Left renal pelvis (tissue), 4 donors: ENCODE measurements at places on chromosomes 2 and 18.

GRCh38 chr2:180411661-180412060 lies 404.6 kb upstream of the CWC22 start:
- DNase-seq: no peak

DNA sequence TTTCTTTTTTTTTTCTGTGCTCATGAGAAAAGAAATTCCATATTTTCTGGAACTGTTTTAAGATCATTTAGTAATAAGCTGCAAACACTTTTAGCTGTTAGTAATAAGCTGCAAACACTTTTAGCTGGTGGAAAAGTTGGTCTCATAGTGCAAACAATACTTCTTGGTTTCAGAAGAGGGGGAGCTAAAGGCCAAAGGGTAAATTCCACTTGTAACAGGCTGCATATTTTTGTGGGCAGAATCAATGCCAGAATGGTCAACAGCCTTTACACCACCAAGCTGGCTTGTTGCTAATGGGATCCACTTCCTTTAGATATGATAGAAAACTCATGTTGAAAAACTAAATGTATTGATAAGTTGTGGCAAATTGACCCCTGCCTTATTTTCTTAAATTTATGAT lies 356.8 kb downstream of the NR4A2 start:
- no peak for DNase-seq

DNA sequence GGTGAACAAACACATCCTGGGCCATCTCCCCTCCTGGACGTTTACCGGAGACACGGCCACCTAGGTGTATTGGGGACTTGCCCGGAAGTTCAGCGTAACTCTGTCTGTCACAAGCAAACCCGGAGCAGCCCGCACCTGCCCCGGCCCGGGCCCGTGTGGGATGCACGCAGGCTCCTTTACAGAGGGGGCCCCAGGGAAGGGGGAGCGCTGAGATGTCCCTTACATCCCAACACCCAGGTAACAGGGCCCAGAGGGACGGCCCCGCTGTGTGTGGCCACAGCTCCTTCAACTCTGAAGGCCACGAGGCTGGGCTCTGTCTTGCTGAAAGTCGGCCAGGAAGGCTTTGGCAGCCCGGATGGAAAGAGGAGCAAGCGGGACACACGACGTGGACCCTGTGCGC lies 212.8 kb downstream of the TWIST2 start:
- DNase-seq: no peak

DNA sequence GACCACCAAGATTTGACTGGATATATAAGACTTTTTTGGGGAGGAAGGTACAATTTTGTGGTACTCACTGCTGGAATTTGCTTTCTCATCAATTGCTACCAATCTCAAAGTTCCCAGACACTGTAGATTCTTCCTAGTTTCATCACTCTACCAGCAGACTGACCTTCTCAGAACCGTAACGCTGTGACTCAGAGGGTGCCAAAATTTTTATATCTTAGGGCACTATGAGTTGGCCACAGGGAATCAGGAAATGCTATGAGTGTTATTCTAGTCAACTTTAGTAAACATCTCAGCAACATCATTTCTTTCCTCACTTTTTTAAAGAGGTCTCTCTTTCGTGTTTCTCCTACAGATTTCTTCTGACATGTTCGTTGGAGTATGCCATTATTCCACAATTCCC lies 499.0 kb downstream of the TMX3 start:
- DNase-seq: no peak

GRCh38 chr2:30704309-30705020 lies 102.8 kb downstream of the CAPN13 start:
- DNase-seq: no peak

- no peak for DNase-seq
These were observed 55.3 kb downstream of the LCLAT1 start for GRCh38 chr2:30502310-30502709.

DNA sequence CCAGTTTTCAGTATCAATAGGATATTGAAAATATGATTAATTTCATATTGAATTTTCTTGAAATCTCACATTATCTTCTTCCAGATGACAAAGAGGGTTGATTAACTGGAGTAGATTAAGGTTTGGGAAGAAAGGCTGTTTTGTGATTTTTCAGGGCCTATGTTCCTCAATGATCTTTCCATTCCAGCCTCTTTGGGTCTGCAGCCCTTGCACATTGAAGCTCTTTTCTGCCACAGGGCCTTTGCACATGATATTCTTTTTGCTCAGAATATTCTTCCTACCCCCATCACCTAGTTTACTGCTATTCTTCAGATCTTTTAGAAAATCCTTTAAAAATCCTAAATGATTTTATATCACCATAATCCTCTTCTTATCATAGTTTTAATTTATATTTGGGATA lies 449.6 kb downstream of the PLCL1 start:
- DNase-seq: no peak

DNA sequence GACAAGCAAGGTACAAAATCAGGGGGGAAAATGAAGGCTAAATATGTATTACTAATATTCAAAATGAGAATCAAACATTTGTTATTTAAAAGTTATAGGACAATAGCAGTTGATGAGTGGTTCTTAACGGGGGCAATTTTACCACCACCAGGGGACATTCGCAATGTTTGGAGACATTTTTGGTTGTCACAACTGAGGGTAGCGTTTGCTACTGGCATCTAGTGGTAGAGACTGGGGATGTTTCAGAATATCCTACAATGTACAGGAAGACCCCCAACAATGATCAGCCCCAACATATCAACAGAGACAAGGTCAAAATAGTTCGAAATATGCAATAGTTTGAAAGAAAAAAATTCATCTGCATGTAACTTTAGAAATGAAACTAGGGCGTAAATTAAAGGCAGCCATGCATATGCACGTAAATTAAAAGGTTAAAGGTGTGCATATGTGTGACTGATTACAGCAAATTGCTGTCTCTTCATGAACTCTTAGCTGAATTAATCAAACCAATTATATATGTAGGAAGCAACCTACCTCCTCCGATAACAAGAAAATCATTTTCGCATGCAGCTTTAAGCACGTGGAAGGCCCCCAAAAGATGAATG lies 61.2 kb upstream of the CUL3 start:
- DNase-seq: no peak

DNA sequence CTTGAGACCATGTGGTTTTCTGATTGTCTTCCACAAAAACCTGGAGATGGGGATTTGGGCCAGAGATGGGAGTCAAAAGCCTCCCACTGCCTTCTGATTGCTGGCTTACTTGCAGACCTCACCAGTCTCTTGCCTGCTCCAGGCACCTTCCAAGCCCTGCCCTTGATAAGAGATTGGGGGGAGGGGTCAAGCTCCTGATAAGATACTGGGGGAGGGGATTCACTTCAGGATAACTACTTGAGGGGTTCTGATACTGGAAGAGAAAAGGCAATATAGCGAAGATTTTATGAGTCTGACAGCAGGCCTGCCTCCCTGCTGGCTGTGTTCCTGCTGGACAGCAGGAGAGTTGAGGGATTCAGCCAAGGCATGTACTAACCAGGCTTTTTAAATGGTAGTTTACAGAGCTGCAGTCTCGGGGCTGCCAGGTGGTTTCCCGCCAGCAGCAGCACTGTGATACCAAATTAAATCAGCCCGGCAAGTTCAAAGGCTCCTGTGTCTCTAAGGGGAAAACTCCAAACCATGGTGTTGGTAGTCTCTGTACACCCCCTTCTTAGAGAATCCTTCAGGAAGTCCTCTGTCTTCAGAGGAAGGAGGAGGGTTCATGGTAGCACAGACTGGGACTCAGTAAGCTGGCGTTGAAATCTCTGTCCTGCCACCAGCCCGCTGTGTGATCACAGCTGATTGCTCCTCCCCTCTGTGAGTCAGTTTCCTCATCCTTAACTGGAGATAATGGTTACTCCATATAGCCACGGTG lies 58.3 kb downstream of the FBXO36 start:
- no peak for DNase-seq

- no peak for DNase-seq
These were observed 4.5 kb upstream of the GDF7 start for GRCh38 chr2:20662308-20662937.

DNA sequence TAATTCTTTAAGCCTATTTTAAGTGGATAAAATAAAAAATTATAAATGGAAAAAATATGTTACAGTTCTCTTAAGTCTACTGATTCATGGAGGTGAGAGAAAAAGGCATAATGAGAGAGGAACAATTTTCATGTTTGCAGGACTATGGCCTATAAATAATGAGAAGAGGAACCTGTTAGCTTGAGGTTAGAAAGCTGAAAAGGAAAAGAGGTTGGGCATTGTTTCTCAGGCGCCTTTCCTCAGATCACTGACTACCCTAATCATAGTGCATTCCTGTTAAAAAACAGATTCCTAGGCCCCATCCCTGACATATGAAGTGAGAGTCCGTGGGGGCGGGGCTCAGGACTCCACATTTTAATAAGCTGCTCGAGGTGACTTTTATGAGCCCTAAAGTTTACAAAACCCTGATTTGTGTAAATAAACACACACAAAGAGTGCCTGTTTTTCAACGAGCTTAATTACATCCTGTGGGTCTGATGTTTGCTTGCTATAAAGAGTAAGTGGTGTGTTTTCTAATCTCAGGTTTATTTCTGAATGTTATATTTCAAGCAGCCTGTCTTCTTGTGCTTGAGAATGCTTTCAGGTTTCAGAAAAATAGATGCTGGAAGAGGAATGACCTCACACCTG lies 335.5 kb downstream of the CLIP4 start:
- DNase-seq: no peak

GRCh38 chr2:160901613-160902012 lies 258.6 kb upstream of the TANK start:
- DNase-seq: no peak

DNA sequence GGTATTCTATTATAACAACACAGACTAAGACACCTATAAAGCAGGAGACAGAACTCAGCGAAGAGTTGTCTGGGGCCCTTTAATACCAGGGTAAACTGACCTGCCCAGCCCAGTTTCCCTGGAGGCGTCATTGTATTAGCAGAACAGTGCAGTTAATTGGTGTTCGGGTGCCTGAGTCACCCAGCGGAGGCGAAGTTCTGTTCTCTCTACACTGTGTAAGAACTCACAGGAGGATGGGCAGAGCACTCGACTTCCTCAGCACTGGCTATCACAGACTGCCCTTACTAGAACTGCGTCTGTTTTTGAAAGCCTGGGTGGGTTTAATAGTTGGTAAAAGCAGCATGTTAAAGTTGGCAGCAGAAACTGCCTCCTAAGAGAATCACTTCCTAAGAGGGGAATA lies 106.5 kb upstream of the ATP8B1 start:
- no peak for DNase-seq

DNA sequence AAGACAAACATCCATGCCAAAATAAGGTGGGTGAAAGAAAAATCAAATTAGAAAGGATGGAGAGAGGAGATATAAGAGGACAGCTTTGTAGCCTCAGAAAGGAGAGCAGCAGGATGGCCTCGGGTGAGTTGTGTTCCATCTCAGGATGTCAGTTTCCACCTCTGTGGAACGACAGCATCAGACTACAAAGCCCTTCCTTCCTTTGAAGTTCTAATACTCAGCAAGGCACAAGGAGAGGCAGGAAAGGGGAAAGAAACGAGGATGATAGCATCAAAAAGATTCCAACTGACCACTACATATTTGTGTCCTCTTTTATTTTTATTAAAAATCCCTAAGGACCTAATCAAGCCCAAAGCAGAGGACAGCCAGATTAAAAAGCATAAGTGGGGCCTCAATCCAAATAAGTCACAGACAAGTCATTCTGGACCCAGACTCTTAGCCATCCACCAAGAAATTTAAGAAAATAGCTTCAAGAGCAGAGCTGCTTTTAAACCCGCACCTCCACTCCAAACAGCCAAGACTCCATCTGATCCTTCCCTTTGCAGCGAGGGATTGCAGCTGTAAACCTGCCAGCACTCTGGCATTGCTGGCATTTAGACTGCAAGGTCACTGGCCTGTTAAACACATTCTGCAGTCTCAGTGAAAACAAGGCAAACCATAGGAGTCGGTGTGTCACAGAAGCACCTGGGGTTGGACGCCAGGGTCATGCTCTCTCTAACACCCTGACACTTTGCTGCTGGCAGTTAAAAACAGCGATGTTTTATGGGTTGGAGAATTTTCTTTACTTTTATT lies 314.5 kb upstream of the CHAC2 start:
- DNase-seq: no peak
